ENCODE measurements at places on chromosomes 12 and 14.

GRCh38 chr14:63986789-63987533, 134.2 kb downstream of the SYNE2 start:
- peak; percentile 84 for DNase-seq

GRCh38 chr12:118166946-118167345, 31.0 kb downstream of the PEBP1 start:
- no peak for DNase-seq

DNA sequence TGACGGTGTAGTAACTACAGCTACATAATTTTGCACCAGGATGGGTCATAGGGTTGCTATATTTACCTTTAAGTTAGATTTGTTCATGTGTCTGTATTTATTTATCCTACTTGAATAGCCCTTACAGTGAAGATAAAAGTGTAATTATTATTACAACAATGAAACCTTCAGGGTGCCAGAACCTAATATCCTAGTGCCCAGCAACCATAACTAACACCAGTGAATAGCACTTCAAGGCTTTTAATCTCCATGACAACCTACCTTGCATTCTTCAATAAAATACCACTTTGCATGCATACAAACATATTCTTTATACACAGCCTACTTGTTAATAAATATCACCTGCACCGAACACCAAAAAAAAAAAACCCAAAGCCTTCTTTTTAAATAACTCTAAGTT, 58.7 kb upstream of the G2E3 start:
- DNase-seq: no peak

GRCh38 chr12:53733807-53734200, 6.6 kb upstream of the CALCOCO1 start:
- no peak for DNase-seq

DNA sequence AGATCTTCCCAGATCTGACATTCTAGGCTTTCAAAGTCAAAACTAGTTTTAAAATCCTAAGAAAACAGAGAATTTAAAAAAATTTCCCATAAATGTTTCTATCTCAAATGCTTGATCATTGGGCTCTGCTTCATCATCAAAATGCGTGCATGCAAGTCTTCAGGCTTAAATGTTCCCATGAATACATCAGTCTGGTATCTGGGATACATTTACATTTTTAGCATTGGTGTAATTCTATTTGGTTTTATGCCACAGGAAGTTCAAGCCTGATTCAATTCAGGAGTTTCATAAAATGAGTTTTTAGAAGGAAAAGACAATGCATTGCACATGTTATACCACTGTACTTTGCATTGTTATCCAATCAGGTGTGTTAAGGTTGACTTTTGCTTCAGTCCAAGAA, 336.4 kb downstream of the PCNX1 start:
- peak; percentile 91 for DNase-seq

DNA sequence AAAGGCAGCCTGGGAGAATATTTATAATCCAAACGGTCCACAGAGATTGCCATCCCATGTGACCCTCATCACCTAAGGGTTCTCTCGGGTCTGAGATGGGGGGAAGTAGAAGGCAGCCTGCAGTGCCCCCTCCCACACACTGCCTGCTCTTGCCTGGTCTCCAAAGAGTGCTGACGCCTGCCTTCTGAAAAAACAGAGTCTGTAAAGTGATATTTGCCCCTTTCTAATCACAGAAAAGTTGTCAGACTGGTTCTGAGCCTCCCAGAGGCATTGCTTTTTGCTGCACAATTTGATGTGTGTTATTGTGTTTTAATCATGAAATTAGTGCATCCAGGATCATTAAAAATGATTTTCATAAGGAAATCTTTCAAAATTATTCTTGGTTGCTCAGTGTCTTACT, 59.2 kb downstream of the TMEM30B start:
- no peak for DNase-seq

GRCh38 chr12:12518919-12519318, 43.7 kb downstream of the DUSP16 start:
- DNase-seq: peak; percentile 12

Data from fibroblast of upper back skin (primary cell).